T-cell (primary cell): ENCODE measurements at places on chromosomes 1 and 21.

- no peak for DNase-seq
- H3K4me1 ChIP-seq: peaks cover 3% of the 10 kb centered on the region
- no peaks in the 10 kb centered on the region for H3K27me3 ChIP-seq
- H3K27ac ChIP-seq: no peak overlapping the region
- H3K4me3 ChIP-seq: no peak overlapping the region
These were observed 3.2 kb upstream of the KIAA1614 start for GRCh38 chr1:180909462-180909976.

- no peaks in the 10 kb centered on the region for H3K27me3 ChIP-seq
- H3K36me3 ChIP-seq: no peaks in the 10 kb centered on the region
- no peak for DNase-seq
- no peaks in the 10 kb centered on the region for H3K4me1 ChIP-seq
- no peak overlapping the region for H3K27ac ChIP-seq
- H3K4me3 ChIP-seq: no peak overlapping the region
These were observed 36.1 kb downstream of the VN1R5 start for GRCh38 chr1:247291833-247292561.

DNA sequence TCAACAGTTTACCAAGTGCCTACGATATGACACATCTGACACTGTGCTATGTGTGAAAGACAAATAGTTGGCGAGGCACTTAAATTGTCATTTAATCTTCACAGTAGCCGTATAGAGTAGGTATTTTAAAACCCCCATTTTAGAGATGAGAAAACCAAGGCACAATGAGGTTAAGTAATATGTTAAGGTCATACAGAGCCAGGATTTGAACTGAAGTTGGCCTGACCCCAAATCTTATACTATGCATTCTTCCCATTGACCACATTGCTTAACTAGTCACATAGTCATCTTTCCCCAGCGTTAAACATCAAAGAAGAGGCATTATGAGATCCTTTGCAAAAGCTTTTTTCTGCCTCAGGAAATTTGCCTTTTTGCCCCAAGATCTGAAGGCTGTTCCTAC lies 3.9 kb downstream of the INKA2 start:
- no peak overlapping the region for H3K27ac ChIP-seq
- H3K27me3 ChIP-seq: peaks cover 57% of the 10 kb centered on the region
- DNase-seq: no peak
- H3K36me3 ChIP-seq: no peaks in the 10 kb centered on the region

DNA sequence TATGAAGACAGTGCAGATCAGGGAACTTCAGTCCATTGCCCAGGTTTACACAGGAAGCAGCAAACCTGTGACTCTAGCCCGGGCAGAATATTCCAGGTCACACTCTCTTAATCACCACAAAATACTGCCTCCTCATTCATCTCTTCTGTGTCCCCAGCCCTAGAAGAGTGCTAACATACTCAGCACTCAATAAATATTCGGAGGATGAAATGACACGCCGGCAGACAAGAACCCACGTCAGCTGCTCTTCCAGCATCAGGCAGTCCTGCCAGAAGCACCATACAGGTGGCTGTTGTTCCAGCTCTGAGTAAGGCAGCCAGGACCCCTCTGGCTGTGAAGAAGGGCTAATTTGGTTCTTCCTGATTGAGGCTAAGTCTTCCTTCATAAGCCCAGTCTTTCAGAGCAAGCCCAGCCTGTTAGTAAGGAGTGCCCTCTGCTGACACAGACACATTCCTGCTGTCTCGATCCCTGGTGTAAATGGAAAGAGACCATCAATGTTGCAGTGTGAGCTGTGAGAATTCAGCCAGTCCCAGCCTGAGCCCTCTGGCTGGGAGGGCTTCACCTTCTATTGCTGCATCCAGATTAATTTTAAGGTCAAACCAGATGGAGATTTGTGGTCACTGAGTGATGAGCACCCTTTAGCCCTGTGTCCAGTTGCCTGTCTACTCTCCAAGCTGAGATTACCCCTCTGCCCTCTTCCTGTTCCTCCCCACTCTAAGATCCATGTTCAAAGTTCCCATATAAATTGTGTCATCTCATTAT lies 45.0 kb upstream of the KIRREL1 start:
- no peak overlapping the region for H3K27ac ChIP-seq
- H3K4me3 ChIP-seq: no peak overlapping the region
- DNase-seq: no peak
- H3K36me3 ChIP-seq: no peaks in the 10 kb centered on the region

GRCh38 chr1:158527190-158527815 lies 26.9 kb downstream of the OR6Y1 start:
- no peaks in the 10 kb centered on the region for H3K4me1 ChIP-seq
- H3K27me3 ChIP-seq: no peaks in the 10 kb centered on the region
- no peak overlapping the region for H3K27ac ChIP-seq

GRCh38 chr21:41730367-41730765 lies 36.5 kb downstream of the RIPK4 start:
- no peak overlapping the region for H3K27ac ChIP-seq
- DNase-seq: no peak
- no peak overlapping the region for H3K4me3 ChIP-seq
- no peaks in the 10 kb centered on the region for H3K4me1 ChIP-seq
- H3K27me3 ChIP-seq: peaks cover 62% of the 10 kb centered on the region

GRCh38 chr21:14838400-14838799 lies 226.4 kb downstream of the NRIP1 start:
- no peaks in the 10 kb centered on the region for H3K27me3 ChIP-seq
- no peak for DNase-seq
- H3K4me1 ChIP-seq: no peaks in the 10 kb centered on the region
- no peak overlapping the region for H3K27ac ChIP-seq
- H3K4me3 ChIP-seq: no peak overlapping the region

- no peaks in the 10 kb centered on the region for H3K27me3 ChIP-seq
- no peak overlapping the region for H3K27ac ChIP-seq
- H3K4me3 ChIP-seq: no peak overlapping the region
These were observed 156.8 kb downstream of the NTNG1 start for GRCh38 chr1:107297681-107298080.

GRCh38 chr1:2251786-2252185 lies 23.7 kb downstream of the SKI start:
- peaks cover 25% of the 10 kb centered on the region for H3K36me3 ChIP-seq

DNA sequence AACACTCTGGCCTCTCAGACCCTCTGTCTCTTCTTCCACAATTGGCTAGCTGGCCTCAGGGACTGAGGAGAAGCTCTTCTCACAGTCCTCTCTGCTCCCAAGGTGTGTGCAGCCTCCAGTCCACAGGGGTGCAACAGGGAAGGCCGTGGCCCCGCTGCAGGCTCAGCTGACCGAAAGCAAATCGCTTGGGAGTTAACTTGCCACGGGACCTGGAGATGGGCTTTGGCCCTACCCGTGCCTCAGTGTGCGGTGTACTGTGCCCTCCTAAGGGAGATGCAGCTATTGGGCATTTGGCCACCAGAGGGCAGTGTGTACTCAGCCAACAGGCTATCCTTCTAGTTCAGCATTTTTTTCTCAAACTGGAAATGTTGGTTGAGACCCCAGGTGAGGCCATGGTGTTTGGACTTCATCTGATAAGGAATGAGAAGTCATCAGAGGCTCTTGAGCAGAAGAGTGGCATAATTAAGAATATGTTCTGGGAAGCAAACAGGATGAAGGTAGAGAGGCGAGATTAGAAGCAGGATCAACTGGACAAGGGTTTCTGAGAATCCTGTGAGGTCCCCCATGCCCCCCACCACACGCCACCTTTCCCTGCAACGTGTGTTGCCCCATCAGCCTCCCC lies 42.5 kb upstream of the TMEM125 start:
- no peaks in the 10 kb centered on the region for H3K36me3 ChIP-seq
- H3K27me3 ChIP-seq: peaks cover 19% of the 10 kb centered on the region
- no peak overlapping the region for H3K27ac ChIP-seq
- no peaks in the 10 kb centered on the region for H3K4me1 ChIP-seq

DNA sequence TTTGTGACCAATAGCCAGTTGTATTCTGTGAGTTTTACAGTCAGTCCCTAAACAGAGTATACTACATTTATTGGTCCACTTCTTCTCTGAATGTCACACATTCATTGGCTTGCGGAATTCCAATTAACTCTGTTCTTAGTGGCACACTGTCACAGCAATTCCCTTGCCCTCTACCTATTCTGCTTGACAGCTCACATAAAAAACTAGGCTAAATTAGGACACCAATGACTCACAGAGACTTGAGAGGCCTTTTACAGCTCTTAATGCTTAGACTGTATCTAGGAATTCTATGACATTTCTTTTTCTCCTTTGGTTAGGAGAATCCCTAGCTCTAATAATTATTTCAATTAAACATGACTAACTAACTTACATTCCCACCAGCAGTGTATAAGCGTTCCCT lies 104.1 kb downstream of the NEGR1 start:
- H3K27me3 ChIP-seq: no peaks in the 10 kb centered on the region
- DNase-seq: no peak
- H3K4me3 ChIP-seq: no peak overlapping the region
- no peaks in the 10 kb centered on the region for H3K4me1 ChIP-seq
- no peak overlapping the region for H3K27ac ChIP-seq

GRCh38 chr1:169584483-169585144 lies 1.7 kb downstream of the F5 start:
- no peak for DNase-seq
- no peaks in the 10 kb centered on the region for H3K27me3 ChIP-seq
- no peak overlapping the region for H3K27ac ChIP-seq
- H3K4me3 ChIP-seq: peak overlapping the region; percentile 17

GRCh38 chr1:10340930-10341590 lies 57.8 kb upstream of the PGD start:
- H3K4me1 ChIP-seq: no peaks in the 10 kb centered on the region
- no peak for DNase-seq
- H3K27me3 ChIP-seq: no peaks in the 10 kb centered on the region
- no peak overlapping the region for H3K4me3 ChIP-seq
- H3K36me3 ChIP-seq: peaks cover 29% of the 10 kb centered on the region

DNA sequence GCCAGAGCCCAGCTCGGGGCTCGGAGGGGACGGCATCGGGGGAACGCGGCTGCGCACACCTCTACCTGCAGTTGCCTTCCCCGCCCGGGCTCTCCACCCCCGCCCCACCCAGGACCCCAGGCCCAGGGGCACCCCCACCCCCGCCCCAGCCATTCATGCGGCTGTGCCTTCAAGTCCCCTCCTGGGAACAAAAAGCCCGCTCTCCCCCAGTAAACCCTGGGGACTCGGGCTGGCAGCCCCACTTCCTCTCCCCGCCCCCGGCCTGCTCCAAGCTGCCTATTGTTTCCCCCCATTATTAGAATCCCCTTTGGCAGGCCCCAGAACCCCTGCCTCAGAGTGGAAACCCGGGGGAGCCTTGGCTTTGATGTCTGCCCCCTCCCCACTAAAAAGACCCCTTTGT lies 18.0 kb downstream of the MEGF6 start:
- no peaks in the 10 kb centered on the region for H3K36me3 ChIP-seq
- no peak overlapping the region for H3K4me3 ChIP-seq
- no peak for DNase-seq
- H3K27ac ChIP-seq: no peak overlapping the region

DNA sequence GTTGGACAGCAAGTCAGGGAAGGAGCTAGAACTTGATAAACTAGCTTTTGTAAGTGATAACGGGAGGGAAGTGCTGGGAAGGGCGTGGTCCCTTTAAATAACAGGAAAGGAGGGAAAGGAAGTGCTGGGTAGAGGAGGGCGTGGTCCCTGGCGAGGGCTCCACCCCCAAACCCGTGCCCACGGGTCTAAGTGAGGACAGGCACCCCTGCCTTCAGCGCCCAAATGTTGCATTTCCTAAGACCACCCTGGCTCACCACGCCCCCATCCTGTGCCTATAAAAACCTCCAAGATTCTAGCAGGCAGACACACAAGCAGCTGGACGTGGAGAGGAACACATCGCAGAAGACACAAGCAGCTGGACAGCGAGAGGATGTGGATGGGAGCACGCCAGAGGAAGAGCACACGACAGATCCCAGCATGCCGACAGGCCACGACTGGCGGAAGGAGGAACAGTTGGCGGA lies 58.5 kb downstream of the PALMD start:
- H3K4me3 ChIP-seq: no peak overlapping the region
- DNase-seq: no peak
- no peaks in the 10 kb centered on the region for H3K36me3 ChIP-seq
- H3K27ac ChIP-seq: no peak overlapping the region
- peaks cover 3% of the 10 kb centered on the region for H3K4me1 ChIP-seq
- no peaks in the 10 kb centered on the region for H3K27me3 ChIP-seq

- no peak overlapping the region for H3K4me3 ChIP-seq
- H3K27ac ChIP-seq: no peak overlapping the region
- H3K36me3 ChIP-seq: no peaks in the 10 kb centered on the region
These were observed 40.6 kb upstream of the MARK1 start for GRCh38 chr1:220487297-220487820.

- no peak overlapping the region for H3K4me3 ChIP-seq
- no peaks in the 10 kb centered on the region for H3K4me1 ChIP-seq
- no peak overlapping the region for H3K27ac ChIP-seq
- DNase-seq: no peak
These were observed 22.5 kb upstream of the CNTN2 start for GRCh38 chr1:205020466-205020865.

DNA sequence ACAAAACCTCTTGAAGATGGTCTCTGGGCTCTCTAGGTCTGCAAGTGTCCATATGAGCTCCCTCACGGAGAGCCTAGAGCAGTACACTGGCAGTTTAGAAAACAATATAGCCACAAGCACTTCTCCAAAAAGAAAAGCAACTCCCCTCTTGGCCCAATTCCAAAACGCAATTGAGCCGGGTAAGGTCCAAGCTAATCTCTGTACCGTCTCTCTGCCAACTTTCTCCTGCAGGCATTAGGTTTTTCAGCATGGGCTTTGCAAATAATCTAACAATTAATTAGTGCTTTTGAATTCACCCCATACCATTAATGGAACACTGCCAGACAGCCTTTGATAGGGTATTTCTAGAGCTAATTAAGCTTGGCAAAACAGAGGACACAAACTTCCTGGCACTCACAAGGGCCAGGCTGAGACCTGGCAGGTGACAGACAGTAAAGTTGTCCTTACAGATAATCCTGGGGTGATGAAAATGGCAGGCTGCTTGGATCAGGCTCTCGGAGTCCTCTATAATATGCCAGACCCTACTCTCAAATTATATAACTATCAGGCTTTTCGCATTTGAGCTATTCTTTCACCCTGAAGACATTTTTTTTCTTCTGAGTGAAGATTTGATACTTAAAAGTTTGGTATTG lies 39.8 kb downstream of the TGFBR3 start:
- H3K27ac ChIP-seq: no peak overlapping the region
- no peaks in the 10 kb centered on the region for H3K36me3 ChIP-seq
- H3K4me3 ChIP-seq: no peak overlapping the region
- DNase-seq: no peak
